Stomach (tissue), 19 donors: ENCODE measurements at places on chromosomes 12 and 14. TPM values are rescaled to one million over a fixed set of nuclear protein-coding genes. Genes with fewer than 3 reads are reported as not detected.

DNA sequence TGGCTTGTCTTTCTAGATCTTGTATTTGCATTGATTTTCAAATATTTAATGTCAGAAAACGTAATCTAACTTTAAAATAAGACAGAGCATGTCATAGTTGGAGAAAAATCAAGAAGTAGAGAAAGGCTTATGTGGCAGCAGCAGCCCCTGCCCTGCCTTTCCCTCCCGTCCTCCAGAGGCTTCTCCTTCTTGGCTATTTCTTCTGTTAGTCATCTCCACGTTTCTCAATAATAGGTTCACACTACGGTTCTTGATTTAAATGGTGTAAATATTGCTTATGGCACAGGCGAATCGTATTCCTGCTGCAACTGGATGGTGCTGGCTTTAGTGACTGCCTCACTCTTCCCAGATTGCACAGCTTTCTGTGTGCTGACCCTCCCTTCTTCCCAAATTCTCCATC is 42.8 kb downstream of the SLC8B1 start:
- H3K36me3 ChIP-seq: peaks cover 99% of the 10 kb centered on the region
- H3K27me3 ChIP-seq: no peaks in the 10 kb centered on the region
- H3K4me3 ChIP-seq: no peak overlapping the region
- DNase-seq: no peak
- no peak overlapping the region for H3K27ac ChIP-seq
- no peaks in the 10 kb centered on the region for H3K4me1 ChIP-seq

The FOXG1 gene
- not detected for polyA plus RNA-seq

GRCh38 chr12:117528538-117528937 is 167.1 kb upstream of the NOS1 start:
- H3K36me3 ChIP-seq: no peaks in the 10 kb centered on the region
- DNase-seq: no peak
- H3K27ac ChIP-seq: no peak overlapping the region
- no peak overlapping the region for H3K4me3 ChIP-seq
- H3K4me1 ChIP-seq: no peaks in the 10 kb centered on the region
- no peaks in the 10 kb centered on the region for H3K27me3 ChIP-seq

DNA sequence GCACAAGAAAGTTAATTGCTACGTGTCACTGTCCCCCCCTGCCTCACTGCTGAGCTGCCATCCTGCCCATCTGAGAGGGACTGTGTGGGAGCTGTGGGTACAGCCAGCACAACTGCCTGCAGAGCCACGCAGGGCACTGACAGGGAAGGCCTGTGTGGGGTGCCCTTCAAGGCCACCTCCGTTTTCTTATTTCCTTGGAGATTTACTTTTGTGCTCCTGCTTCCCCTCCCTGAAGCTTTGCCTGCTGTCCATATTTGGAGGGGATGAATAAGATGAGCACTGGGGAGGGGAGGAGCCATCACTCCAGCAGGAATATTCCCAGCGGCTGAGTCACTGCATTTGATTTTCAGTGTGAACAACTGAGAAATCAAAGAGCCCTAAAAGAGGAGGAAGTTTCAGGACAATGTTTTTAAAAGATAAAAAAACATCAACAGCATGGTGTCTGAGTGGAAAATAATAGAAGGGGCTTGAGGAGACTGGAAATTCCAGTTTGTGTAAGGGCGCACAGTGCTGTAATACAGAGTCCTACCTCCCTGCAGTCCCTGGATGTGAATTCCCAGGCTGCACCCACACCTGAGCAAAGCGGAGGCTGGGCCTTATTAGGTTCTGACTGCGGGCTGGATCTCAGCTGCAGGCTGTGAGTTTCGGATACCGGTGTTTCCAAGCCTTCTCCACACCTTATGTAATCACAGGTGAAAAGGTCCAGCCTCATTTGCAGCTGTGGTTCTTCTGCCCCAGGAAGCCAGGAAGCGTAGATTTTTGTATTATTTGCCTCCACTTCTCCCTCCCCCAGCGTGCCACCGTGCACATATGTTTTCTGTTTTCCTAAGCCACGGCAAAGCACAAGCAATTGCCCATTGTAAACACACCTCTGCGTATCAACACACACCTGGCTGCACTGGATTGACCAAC is 192.6 kb upstream of the BCL2L14 start:
- no peak overlapping the region for H3K4me3 ChIP-seq
- no peaks in the 10 kb centered on the region for H3K27me3 ChIP-seq
- DNase-seq: peak; percentile 57
- H3K36me3 ChIP-seq: no peaks in the 10 kb centered on the region

DNA sequence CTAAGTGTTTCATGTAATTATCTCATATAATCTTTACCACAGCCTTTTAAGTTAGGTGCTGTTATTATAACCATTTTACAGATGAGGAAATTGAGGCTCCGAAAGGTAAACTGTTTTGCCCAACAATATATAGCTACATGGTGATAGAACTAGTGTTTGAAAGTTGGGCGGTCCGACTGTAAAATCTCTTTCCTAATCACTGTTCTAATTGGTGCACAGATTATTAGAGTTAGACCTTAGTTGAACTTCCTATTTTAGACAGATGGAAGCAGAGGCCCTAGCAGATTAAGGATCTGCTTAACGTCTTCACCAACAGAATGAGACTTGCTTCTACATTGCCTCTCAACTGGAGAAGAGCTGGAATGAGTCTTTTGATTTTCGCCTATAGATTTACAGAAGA is 30.0 kb upstream of the DUSP6 start:
- no peak overlapping the region for H3K27ac ChIP-seq
- no peak for DNase-seq
- no peaks in the 10 kb centered on the region for H3K36me3 ChIP-seq
- H3K4me3 ChIP-seq: no peak overlapping the region

The PLEK2 gene
- polyA plus RNA-seq: 20.0 TPM

DNA sequence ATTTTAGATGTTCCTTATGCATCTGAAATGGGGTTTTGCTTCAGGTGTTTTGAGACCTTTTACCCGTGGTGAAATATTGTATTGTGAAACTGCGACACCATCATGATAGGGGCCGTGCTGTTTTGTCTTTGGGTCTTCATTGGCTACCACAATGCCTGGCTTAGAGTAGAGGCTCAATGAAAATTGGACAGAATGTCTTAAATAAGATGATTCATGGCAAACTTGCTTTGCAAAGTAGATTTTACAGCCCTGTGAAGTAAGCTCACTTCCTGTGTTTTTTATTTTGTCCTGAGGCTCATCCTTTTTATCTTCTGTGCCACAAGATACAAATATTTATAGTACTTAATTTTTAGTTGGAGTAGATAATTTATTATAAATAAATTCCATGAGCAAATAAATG is 111.3 kb upstream of the FRMD6 start:
- DNase-seq: no peak
- no peaks in the 10 kb centered on the region for H3K36me3 ChIP-seq
- no peak overlapping the region for H3K4me3 ChIP-seq
- H3K27me3 ChIP-seq: no peaks in the 10 kb centered on the region

The RAPGEF3 gene
- 22.9 TPM for polyA plus RNA-seq

The C12orf60 gene
- polyA plus RNA-seq: 1.4 TPM

- H3K4me3 ChIP-seq: no peak overlapping the region
- no peaks in the 10 kb centered on the region for H3K27me3 ChIP-seq
- no peaks in the 10 kb centered on the region for H3K4me1 ChIP-seq
Measured at GRCh38 chr14:61891170-61891569, 128.9 kb downstream of the SNAPC1 start.

- H3K27me3 ChIP-seq: no peaks in the 10 kb centered on the region
- no peaks in the 10 kb centered on the region for H3K36me3 ChIP-seq
- DNase-seq: no peak
Measured at GRCh38 chr12:96493106-96493505, 3.7 kb downstream of the CFAP54 start.

The IRAK3 gene
- 4.3 TPM for polyA plus RNA-seq

The IGF1 gene
- 4.0 TPM for polyA plus RNA-seq

- H3K36me3 ChIP-seq: no peaks in the 10 kb centered on the region
- DNase-seq: no peak
- H3K4me1 ChIP-seq: no peaks in the 10 kb centered on the region
- H3K4me3 ChIP-seq: no peak overlapping the region
- H3K27ac ChIP-seq: no peak overlapping the region
- no peaks in the 10 kb centered on the region for H3K27me3 ChIP-seq
Measured at GRCh38 chr14:66238969-66239368, 247.2 kb upstream of the CCDC196 start.

The SCN8A gene
- 0.44 TPM for polyA plus RNA-seq
